Cerebellar cortex (tissue), 1 donor: ENCODE measurements at places on chromosomes 5 and 9.

DNA sequence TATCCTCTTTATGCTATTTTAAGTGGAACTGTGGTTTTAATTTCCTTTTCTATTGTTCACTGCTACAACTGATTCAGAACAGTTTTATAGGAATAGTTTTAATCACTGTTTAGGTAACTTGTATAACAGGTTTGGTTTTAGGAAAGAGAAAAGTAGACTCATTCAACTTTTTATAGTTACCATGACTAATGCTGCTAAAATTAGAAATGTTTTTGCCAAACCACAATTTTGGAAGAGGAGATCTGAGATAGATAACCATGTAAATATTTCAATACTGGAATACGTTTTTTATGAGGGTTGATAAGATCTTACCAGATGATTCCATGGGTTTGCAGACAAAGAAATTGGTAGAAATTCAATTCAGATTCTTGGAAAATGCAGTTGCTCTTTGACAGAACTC is 404.6 kb upstream of the ARRDC3 start:
- DNase-seq: no peak

GRCh38 chr5:139566611-139567010 is 5.5 kb downstream of the UBE2D2 start:
- DNase-seq: no peak

DNA sequence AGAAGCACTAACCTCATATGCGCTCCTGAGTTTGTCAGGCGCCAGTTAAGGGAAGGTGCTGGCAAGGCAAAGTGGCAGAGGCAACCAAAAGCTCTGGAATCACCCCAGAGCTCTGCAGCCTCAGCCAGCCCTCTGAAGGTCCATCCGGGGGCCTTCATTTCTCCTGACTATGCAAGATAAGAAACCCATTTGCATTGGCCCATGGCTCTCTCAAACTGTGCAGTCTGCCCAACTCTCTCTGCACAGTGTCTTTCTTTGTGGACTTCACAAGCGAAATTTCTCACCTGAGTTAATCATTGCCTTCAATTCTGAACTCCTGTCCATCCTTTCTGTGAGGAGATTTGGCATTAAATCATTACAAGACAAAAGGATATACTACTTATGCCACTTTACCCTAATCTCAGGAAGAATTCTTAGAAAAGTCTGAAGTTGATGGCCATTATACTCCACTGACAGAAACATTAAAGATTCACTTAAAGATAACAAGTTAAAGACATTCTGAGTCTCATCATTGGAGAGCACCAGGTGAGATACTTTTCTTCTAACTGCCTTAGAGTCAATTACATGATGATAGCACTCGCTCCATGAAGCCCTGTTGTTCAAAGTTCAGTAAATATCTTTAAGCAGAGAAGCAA is 235.6 kb downstream of the SPOCK1 start:
- peak; percentile 67 for DNase-seq

GRCh38 chr5:80069918-80070318 is 34.8 kb downstream of the THBS4 start:
- DNase-seq: no peak

DNA sequence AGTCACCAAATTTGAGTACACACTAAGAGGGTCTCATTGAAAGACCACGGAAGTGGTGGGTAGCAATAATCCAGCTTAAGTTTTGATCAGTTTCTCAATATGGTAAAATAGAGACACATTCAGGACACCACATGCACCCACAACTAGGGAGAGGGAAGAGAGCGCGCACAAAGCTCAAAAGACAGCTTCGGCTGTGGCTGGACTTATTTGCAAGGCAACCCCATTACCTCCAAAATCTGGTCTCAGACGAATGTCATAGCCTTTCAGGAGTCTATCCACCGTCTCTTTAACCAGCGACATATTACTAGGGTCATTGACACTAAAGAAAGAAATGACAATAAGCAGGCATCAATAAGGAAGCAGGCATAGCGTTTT is 443 bp downstream of the GABRB2 start:
- DNase-seq: no peak

DNA sequence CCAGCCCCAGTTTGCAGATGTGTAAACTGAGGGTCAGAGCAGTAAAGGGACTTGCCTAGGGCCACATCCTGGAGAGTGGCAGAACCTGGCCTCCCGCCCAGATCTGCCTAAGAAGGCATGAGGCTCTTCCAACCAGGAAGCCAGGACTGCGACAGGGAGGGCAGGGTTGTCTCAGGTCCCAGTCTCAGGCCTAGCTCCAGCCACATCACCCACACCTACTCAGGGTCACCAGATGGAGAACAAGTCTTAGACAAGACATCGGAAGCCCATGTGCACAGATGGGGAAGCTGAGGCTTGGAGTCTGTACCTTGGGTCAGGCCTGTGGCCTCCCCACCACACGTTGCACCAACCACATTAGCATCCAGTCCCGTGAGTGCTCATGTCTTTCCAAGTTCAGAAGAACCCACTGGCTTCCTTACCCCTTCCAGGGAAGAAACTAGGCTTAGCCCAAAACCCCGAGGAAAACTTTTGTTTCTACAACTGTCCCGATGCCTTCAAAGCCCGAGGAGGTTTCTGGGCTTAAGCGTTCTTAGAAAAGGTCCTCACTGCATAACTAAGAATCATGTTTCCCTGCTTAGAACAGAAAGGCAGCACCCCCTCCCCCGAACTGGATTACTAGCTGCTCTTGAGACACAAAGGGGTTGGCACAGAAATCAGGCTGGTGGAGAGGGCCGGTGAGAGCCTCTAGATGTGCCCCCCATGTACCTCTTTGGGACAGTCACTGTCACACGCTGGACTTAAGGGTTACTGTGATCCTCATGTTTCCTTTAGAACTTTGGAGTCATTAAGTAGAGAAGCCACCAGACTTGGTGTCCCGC is 2.2 kb downstream of the FAM78A start:
- DNase-seq: no peak

GRCh38 chr5:141878186-141878710 is at the start of gene PCDH1:
TSS of gene PCDH1 (minus strand) at chr5:141878410. CDS start at chr5:141878262, 148 bp downstream.
- peak; percentile 78 for DNase-seq

- DNase-seq: peak; percentile 2
Measured at GRCh38 chr9:14993901-14994554, 83.8 kb upstream of the FREM1 start.

DNA sequence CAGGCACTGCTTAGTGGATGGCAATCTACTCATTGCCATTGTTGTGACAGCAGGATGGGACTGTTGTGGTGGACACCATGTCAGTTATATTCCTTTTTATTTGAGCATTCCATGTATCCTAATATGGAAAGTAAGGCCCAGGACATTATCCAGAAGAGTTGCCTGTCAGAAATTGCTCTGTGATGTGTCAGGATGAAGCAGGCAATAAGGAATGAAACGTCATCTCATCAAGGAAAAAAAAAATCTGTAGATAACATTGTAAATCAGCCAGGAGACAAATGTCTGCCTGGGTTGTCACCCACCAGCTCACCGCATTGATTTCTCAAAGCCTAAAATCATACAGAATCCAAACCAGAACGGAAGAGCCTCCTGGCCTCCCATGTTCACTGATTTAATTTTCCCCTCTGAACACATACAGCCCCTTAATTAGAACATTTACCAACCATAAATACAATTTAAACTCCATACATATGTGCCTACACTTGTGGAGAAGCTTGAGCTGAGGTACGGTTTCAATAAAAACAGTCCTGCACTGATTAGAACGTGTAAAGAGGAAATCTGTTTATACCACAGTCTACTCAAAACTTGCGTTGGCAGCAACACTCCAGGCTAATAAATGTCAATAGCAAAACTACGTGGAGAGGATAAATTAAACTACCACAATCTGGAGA is 73.9 kb downstream of the FOXD1 start:
- DNase-seq: no peak

GRCh38 chr5:142032747-142033631 is 20.2 kb upstream of the GNPDA1 start:
- DNase-seq: no peak

- DNase-seq: no peak
Measured at GRCh38 chr9:70262366-70262765, 3.6 kb downstream of the SMC5 start.

DNA sequence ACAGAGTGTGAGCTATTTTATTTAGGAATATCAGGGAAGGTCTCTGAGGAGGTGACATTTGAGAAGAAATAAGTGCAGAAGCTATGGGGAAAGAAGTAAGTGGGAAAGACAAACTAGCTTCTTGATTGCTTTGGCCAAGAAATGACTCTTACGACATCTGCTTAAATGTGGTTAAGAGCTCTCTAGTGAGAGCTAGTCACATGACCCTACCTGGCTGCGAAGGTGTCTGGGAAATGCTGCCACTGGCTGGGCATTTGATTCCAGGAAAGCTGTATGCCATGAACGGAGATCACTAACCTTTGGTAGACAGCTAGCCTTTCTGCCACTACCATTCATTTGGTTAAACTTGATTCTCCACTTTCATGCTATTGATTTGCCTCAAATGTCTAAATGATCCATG is 80.1 kb downstream of the KIAA0825 start:
- DNase-seq: no peak

GRCh38 chr5:141186897-141187512 is at the start of gene PCDHB9:
TSS of gene PCDHB9 (plus strand) at chr5:141187161. CDS start at chr5:141187319, 158 bp downstream.
- peak; percentile 50 for DNase-seq

GRCh38 chr9:127832248-127832647 is 22.2 kb downstream of the ENG start:
- no peak for DNase-seq

DNA sequence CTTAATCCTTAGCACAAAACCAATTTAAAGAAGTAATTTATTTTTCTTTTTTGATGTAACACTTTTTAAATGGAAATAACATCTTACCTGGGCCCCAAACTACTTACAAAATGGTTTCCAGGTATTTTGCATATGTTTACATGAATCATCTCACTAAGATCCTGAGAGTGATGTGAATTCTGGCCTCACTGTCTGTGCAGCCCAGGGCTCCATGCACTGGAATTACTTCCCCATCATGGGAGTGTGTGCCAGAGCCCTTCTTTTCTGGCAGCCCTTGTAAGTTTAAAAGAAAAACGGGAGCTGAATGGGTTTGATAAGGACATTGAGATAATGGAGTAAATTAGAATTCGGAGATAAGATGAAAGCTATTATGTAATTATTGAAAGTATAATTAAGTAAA is 12.2 kb upstream of the F2R start:
- DNase-seq: no peak

GRCh38 chr9:5841771-5842573 is 9.1 kb upstream of the ERMP1 start:
- DNase-seq: no peak

GRCh38 chr9:129305246-129305645 is 127.2 kb upstream of the IER5L start:
- no peak for DNase-seq

DNA sequence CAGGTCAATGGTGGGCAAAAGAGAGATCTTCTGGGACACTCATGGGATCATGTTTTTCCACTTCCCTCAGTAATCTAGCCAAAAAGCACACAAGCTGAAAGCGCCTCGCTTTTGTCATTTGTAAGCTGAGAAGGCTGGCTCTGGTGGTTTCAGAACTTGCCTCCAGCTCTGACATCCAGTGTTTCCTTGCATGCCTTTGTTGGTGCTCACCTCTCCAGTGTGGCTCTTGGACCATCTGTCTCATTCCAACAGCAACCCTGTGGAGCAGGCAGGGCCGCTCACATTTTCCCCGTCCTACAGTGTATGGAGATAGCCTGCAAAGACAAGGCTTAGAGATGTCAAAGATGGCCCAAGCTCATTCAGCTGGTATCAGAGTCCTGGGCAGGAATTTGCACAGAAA is 160.8 kb upstream of the KLF4 start:
- no peak for DNase-seq

GRCh38 chr9:7816021-7816420 is 16.4 kb upstream of the DMAC1 start:
- DNase-seq: no peak

GRCh38 chr9:129174724-129175514 is 3.1 kb downstream of the IER5L start:
- peak; percentile 69 for DNase-seq

GRCh38 chr9:34123682-34124081 is 2.8 kb downstream of the DCAF12 start:
- no peak for DNase-seq

DNA sequence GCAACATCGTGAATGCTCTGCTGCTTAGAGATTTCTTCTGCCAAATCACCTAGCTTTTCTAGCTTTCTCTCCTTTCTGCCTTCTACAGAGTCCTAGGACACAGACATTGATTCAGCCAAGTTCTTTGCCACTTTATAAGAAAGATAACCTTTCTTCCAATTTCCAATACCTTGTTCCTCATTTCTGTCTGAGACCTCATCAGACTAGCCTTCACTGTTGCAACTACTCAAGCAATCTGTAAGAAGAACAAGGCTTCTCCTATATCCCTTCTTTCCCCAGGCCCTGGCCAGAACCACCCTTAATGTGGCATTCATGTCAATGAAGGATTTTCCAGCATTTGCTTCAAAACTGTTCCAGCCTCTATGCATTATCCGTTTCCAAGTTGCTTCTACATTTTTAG is 24.3 kb downstream of the FBXO10 start:
- DNase-seq: no peak

GRCh38 chr9:105425816-105426433 is 21.9 kb upstream of the FSD1L start:
- DNase-seq: no peak

DNA sequence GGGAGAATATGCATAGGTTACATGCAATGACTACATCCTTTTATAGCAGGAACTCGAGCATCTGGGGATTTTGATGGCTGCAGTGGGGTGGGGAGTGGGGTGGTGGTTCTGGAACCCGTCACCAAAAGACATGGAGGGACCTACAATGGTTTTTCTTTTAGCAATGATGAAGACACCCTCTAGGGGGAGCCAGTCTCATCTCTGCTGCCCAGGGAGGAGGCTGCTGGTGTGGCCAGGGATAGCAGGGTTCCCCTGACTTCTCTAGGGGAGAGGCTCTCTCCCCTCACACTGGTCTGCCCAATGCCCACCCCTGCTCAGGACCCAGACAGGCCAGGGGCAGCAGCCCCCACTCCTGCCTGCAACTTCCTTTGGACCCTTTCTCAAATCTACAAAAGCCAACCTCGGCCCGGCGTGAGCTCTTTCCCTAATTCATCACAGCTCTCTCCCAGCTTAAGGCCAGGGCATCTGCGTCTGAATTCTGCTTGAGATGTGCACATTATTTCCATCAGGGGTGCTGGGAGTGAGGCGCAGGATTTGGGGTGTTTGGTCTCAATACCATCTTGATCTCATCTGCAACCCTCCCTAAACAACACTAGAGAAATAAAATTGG is 73.6 kb upstream of the RETREG1 start:
- DNase-seq: no peak

DNA sequence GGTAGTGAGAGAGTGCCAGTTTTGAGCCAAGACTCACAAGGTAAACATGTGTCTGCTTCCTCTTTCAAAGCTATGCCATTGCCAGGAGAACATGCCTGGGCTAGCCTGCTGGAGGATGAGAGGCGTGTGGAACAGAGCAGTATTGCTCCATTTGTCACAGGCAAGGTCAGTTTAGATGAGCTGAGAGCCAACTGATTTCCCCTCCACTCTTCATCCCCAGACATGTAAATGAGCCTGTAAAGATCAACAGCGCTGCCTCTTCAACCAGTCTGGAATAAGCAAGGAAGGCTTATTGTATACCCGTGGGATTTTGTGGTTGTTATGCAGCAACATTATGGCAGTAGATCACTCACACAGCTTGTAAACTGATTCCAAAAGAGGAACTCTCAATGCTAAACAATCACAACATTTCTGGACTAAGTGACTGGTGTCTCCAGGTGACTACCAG is 8.2 kb upstream of the GDNF start:
- DNase-seq: no peak

GRCh38 chr5:45695804-45696156 is 400 bp downstream of the HCN1 start:
- no peak for DNase-seq
